Fibroblast of skin of right quadriceps (primary cell): ENCODE measurements at places on chromosomes 5 and 9.

GRCh38 chr9:90107726-90108655 lies 503.2 kb downstream of the GADD45G start:
- DNase-seq = peak; percentile 21

GRCh38 chr5:126348855-126349635 lies 74.2 kb upstream of the GRAMD2B start:
- no peak for DNase-seq

- no peak for DNase-seq
These were observed 102.7 kb upstream of the MIER3 start for GRCh38 chr5:57054671-57055070.

DNA sequence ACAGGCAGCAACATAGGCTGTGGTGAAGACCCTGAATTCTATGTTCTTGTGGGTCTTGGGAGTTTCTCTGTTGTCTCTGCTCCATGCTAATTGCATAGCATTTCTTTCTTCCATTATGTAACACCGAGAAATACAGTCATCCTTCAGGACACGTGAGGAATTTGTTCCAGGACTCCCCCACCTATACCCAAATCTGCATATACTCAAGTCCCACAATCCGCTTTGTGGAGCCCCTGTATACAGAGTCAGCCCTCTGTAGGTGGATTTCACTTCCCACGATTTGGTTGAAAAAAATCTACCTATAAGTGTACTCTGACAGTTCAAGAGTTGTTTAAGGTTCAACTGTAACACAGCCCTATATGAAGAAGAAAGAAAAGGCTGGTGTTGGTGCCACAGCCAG lies 22.1 kb downstream of the ANKRD33B start:
- no peak for DNase-seq

- DNase-seq = no peak
These were observed 51.9 kb upstream of the ANKRD33B start for GRCh38 chr5:10511741-10512640.

- DNase-seq = no peak
These were observed 117.2 kb downstream of the NRG2 start for GRCh38 chr5:139925650-139926640.

GRCh38 chr9:78622126-78622525 lies 325.2 kb downstream of the PSAT1 start:
- DNase-seq = no peak

DNA sequence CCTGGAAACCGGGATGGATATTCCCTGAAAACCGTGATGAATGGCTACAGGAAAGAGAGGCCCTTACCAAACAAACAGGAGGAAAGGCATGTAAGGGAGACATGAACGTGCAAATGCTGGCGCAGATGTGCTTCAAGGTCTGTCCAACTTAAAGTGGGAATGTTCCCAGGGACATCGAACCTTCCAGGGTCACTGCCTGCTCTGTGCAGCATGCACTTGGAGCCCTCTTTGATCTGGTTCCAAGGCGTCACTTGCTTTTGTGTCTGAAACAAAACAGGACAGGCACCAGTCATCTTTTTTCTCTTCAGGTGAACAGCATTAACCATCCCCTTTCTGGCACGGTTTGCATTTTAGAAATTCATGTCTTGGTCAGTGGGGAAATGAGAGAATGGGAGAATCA lies 479.4 kb downstream of the RASEF start:
- no peak for DNase-seq

GRCh38 chr5:121870489-121870888 lies 18.8 kb downstream of the FTMT start:
- peak; percentile 7 for DNase-seq

DNA sequence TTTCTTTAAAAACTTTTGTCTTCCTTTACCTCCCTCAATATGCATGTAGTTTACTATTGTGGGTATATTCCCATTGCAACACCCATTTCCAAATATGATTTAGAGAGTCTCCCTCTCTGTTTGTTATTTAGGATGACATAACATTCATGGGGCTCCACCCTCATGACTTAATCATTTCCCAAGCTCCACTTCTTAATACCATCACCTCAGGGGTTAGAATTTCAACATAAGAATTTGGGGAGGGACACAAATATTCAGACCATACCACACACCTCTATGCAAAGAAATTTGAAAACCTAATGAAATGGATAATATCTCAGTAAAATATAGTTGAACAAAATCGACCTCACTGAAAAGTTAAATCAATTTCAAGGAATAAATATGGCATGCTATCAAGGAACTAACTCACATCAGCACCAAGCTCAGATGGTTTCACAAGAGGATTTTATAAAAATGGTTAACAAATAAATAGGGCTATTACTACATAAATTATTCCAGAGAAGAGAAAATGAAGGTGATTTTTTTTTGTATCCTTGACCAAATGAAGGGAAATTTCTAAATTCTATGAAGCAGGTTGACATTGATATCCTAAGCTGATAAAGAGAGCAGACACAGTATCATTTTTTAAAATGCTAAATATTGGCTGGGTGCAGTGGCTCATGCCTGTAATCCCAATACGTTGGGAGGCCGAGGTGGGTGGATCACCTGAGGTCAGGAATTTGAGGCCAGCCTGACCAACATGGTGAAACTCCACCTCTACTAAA lies 20.2 kb upstream of the UBTD2 start:
- DNase-seq = no peak

DNA sequence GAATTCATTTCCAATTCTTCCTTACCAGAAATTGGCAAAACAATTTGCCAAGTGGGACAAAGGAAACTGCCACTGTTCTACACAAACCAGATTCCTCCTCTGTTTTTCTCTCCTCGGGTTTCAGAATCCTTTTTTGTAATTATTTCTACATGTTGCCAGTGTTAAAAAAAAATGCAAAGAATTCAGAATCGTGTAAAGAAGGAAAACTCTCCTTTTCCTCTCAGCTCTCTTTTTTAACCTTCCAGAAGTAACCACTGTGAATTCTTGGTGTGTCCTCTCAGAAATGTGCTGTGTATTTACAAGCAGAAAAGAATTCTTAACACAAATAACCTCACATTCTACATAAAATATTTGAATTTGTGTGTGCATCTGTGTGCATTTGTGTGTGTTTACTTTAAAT lies 224.6 kb downstream of the DRD1 start:
- peak; percentile 30 for DNase-seq

- DNase-seq = no peak
These were observed 165.1 kb downstream of the RGS3 start for GRCh38 chr9:113628621-113629020.

DNA sequence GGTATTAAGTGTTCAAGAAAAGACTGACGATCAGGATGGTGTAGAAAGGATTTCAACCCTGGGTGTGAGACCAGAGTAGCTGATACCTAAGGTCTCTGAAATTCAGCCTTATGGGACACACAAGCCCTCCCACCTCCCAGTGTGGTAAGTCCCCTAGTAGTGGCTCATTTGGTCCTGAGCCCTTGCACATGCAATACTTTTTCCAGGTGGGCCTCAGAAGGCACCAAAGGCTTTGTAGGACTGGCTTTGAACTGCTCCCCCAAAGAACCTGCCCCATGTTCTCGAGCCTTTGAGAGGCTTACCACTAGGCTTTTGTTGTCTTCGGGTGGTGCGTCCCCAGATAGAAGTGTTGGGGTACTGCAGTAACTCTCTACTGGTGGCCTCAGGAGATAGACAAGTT lies 803 bp downstream of the GARIN3 start:
- no peak for DNase-seq

DNA sequence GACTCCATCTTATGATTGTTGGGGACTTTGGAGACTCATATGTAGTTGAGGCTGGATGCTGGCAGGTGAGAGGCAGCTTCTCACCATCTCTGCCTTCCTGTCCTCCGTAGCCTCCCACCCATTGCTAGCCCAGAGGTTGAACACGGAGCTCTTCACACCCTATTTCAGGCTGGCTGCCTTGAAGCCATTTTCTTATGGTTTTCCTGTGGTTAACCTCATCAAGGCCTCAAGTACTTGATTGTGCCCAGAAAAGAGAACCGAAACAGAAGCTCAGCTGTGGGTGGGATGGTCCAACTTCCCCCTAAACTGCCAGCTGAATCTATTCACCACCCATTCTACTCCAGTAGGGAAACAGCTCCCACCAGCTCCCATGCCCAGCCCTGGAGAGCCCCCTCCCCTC lies 102.9 kb downstream of the LIFR start:
- no peak for DNase-seq

GRCh38 chr5:148386041-148386440 lies 2.3 kb downstream of the FBXO38 start:
- peak; percentile 6 for DNase-seq

DNA sequence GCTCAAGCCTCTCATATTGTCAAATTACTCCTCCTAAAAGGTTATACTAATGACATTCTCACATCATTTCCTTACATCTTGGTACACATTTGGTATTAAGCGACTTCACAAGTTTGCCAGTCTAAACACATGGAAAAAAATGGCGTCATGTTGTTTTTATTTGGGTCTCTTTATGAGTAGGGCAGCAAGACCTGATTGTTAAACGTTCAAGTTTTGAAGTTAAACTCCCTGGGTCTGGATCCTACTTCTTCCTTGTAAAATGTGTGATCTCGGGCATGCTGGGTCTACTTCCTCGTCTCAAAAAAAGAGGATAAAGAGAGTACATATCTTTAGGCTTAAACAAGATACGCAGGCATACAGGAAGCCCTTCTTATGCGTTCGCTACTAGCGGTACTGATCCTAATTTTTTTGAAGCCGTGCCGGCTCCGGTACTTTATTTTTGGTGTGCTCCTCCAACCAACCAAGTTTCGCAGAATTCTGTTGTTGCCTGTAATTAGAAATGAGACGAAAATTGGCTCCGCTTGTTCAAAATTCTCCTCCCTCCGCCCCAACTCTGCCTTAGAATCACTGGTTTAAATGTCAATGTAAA lies 596 bp upstream of the CDC37L1 start:
- peak; percentile 38 for DNase-seq

DNA sequence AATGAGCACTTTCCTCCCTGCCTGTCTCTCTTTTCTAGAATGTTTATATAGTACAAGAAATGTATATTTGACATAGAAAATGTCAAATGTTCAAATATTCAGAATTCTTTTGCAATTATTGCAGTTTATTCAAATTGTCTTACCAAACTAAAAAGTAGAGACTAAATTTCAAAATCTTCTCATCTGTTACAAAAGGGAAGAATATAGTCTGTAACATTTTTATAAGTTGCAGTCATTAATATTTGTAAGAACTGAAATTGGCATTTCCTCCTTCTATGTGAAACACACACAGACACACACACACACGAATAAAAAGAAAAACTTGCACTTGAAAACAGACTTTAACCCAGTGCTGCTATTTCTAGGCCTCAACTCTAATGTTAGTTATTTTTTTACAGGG lies 56.4 kb downstream of the NR3C1 start:
- no peak for DNase-seq

DNA sequence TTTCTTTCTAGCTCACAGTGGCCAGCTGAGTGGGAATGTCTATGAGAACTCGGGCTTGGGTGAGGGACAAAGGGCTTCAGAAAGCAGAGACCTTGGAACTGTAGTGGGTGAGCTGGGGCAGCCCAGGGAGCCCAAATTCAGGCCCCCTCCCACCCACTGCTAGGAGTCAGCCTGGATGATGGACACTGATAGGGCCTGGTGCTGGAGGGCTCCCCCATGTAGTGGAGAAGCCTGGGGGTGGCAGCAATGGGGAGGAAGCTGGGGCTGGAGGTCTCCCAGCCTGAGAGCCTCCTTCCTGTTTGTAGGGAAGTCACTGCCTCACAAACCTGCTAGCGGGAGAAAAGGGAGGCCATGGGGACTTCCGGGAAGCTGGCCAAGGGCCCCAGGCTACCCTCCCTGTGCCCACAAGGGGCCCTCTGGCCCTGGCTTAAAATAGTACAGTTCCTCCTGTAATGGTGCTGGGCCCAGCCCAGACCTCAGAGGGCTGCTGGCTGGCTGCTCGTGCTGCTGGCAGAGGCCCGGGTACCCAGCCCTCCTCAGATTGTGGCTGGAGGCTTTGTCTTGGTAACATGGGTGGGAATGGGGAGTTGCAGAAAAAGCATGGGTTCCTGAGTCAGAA lies 6.3 kb upstream of the NR5A1 start:
- no peak for DNase-seq

GRCh38 chr9:101536938-101537337 lies 3.3 kb downstream of the RNF20 start:
- peak; percentile 22 for DNase-seq

- DNase-seq = no peak
These were observed 148.2 kb upstream of the CHD1 start for GRCh38 chr5:99076723-99077640.

DNA sequence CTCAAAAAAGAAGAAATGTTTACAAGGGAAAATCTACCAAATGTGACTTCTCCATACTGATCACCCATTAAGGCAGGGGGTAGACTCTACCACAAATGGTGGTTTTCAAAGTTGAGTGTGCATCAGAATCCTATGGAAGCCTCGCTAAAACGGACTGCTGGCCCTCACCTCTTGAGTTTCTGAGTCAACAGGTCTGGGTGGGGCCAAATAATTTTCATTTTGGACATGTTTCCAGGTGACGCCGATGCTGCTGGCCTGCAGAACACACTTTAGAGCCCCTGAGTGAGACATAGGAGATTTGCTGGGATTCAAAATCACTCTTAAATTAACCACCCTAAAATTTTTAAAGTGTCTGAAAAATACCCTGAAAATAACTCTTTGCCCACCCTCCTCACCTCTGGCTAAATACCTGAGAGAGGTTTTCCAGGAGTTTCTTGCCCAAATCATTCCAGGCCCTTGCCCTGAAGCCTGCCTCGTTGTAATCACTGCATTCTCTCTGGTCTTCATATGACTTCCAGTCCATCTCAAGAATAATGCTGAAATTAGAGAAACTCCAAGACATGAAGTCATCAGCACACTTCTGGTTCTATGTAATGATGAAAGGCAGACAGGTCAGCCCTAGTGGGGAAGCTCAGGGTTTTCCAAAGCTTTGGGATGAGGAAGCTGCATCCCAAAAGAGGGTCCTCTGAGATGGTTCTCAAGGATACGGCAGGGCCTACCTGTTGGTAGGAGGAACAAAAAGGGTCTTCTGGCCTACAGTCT lies 18.2 kb downstream of the C9orf152 start:
- no peak for DNase-seq

DNA sequence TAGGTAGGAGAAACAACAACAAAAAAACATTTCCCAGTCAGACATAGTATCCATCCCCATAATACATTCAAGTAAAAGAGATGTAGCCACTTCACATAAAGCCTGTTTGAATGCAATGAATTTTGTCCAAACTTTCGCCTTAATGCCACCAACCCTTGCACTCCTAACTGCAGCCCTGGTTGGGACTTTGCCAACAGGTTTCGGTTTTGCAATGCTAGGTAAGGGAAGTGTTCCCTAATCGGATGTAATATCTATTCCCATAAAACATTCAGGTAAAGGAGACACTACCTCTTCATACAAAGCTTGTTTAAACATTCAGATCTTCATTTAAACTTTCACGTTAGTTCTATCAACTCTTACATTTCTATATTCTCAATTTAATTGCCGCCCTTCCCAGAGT lies 336.1 kb downstream of the DRD1 start:
- no peak for DNase-seq

- DNase-seq = peak; percentile 47
These were observed 13.5 kb downstream of the NREP start for GRCh38 chr5:111743512-111743911.

- DNase-seq = no peak
These were observed 213.1 kb downstream of the PSAT1 start for GRCh38 chr9:78510035-78510434.

GRCh38 chr5:146447734-146448380 lies 724 bp downstream of the TCERG1 start:
- peak; percentile 43 for DNase-seq
